NB4 (cell line): ENCODE measurements at places on chromosomes 7 and 10.

GRCh38 chr10:77162697-77163096 lies 474.9 kb downstream of the KCNMA1 start:
- DNase-seq = no peak

GRCh38 chr10:788796-789748 lies 99.6 kb upstream of the DIP2C start:
- DNase-seq = peak; percentile 53

- DNase-seq = no peak
These were observed 136.0 kb upstream of the RSU1 start for GRCh38 chr10:16953270-16953669.

- DNase-seq = no peak
These were observed 6.4 kb upstream of the HKDC1 start for GRCh38 chr10:69213591-69214311.

DNA sequence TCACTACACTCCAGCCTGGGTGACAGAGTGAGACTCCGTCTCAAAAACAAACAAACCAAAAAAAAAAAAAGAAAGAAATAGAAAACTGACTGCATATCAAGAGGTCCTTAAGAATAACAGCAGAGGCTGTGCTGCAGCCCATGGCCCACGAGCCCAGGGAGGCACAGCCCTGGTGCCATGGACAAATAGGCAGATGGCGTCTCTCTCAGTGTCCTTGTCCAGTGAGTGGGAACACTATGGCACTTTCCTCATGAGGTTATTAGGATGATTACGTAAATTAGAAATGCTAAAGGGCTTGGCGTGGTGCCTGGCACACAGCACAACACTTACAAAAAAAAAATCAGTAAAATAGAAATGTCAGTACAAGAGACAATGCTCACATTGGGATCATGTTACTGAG lies 33.4 kb upstream of the PFKP start:
- no peak for DNase-seq

- no peak for DNase-seq
These were observed 8.4 kb downstream of the LHPP start for GRCh38 chr10:124469956-124470484.

GRCh38 chr7:65820287-65820950 lies 52.5 kb upstream of the VKORC1L1 start:
- DNase-seq = peak; percentile 32

GRCh38 chr10:79140085-79140793 lies 71.5 kb downstream of the ZMIZ1 start:
- DNase-seq = no peak

- no peak for DNase-seq
These were observed 260.6 kb downstream of the WDR37 start for GRCh38 chr10:1316809-1317143.

DNA sequence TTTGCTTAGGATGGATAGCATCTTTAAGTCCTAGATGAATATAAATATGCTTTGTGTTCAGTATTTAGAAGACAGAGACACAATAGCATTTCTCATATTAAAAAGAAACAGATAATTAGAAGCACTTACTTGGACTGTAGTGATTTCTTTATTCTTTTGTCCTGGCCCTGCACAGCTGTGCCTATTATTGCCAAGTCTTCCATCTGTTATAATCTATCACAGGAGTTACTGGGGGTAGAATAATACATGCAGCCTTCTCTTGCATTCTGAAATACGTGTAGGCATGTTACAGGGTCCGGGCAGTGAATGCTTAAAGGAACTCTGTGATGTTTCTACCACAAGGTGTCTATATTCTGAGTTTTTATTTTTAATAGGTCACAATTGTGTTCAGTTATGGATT lies 461.5 kb upstream of the COBL start:
- DNase-seq = no peak

GRCh38 chr10:86723009-86723408 lies 33.4 kb upstream of the BMPR1A start:
- no peak for DNase-seq

DNA sequence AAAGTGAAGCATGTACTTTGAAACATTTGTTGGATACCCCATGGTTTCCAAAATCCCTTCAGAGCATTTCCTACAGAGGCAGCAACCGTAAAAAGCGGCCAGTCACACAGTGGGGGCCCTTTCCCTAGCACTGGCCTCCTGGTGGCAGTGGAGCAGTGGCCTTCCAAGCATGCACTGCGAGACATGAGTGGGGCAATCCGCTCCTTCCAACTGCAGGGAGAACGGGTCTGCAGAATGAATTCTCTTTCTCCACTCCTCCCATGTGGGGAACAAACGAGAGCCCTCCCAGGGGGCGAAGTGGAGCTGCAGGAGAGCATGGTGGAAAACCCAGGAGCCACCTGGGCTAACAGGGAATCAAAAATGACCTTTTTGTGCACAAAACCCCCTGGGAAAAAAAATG lies 542.9 kb upstream of the GALNT17 start:
- no peak for DNase-seq

GRCh38 chr10:50392426-50392825 lies 141.1 kb upstream of the ASAH2 start:
- no peak for DNase-seq

- DNase-seq = no peak
These were observed 75.7 kb downstream of the IGF2BP3 start for GRCh38 chr7:23394488-23395171.

GRCh38 chr7:114765331-114766040 lies 156.4 kb upstream of the MDFIC start:
- DNase-seq = no peak

DNA sequence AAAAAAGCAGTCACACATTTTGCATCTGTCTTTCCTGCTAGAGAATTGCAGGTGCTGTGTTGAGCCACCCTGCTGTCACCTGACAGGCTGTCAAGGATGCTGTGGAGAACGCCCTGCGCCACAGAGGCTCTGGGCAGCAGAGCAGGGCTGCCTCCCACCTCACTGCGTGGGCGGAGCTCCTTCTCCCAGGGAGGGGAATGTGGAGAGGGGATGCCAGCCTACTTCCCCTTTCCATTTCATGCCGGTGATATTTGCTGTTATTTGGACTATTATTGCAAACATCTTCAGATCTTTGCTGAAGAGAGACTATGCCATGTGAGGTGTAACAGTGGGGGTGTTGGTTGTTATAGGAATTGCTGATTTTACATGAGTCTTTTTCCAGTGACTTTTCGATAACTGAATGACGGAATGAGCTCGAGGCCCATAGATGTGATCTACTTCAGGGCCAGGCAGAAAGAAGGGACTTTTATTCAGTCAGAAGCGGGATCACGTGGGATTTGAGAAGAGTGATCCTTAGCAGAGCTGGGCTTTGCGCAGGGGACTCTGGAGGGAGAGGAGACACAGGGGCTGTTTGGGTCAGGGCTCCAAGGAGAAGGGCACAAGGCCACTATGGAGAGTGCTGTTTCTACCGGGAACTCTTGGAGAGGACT lies 13.6 kb upstream of the PRKAG2 start:
- DNase-seq = peak; percentile 71

DNA sequence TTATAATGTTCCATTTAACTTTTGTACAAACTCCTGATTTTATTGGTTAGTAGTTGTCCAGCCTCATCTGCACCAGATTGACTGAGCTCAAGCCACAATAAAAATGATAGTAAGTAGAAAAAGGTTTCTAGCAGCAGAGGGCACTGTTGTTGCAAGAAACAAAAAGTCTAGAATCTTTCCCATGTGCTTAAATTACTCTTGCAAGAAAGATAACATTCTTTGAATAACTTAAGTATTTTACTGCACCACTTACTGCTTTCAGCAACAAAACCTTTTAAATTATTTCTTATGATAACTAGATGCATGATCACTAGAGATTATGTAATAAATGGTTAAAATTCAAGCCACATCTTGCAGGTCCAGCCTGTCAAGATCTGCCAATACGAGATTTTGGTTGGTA lies 27.0 kb downstream of the LMOD2 start:
- peak; percentile 71 for DNase-seq

GRCh38 chr7:132030086-132030568 lies 473.7 kb upstream of the PODXL start:
- DNase-seq = no peak

GRCh38 chr10:125565046-125565445 lies 117.9 kb downstream of the TEX36 start:
- no peak for DNase-seq

- no peak for DNase-seq
These were observed 56.1 kb upstream of the ELMO1 start for GRCh38 chr7:37504801-37505200.
